H4 (cell line): ENCODE measurements at places on chromosomes 13 and 19. TPM values are rescaled to one million over a fixed set of nuclear protein-coding genes. Genes with fewer than 3 reads are reported as not detected.
A peak's percentile ranks its signal among the peaks of the same experiment; 100 is the strongest.

Gene TTC9B
- total RNA-seq = not detected in 2 replicates

- no peak for DNase-seq
These were observed 20.4 kb downstream of the RBM26 start for GRCh38 chr13:79385694-79386093.

- no peak for DNase-seq
These were observed 644.4 kb downstream of the PCDH9 start for GRCh38 chr13:66585669-66586203.

Gene NKPD1
- total RNA-seq = 0.19 TPM in 1 of 2 replicates, not detected in the other

- no peak for DNase-seq
These were observed 176.2 kb downstream of the RFC3 start for GRCh38 chr13:33994198-33994597.

GRCh38 chr13:92197669-92198068 is 799.2 kb downstream of the GPC5 start:
- no peak for DNase-seq

DNA sequence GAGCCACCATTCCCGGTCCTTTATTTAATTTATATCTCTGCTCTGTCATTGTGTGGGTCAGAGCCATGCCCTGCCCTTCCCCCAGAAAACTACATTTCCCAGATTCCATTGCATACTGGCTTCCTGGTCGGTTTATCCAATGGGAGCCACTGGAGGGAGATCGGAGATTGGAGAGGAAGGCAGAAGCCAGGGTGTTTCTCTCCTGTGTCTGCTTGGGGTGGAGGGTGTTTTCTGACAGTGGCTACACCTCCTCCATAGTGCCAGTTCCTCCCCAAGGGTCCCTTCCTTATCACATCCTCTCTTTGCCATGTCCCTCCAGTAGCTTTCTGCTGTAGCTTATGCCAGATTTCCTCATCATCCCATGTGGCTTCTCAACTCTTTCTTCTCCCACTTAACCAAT is 19.0 kb downstream of the OLFM2 start:
- peak; percentile 71 for DNase-seq

GRCh38 chr19:42422092-42422900 is 4.9 kb downstream of the LIPE start:
- DNase-seq = no peak

DNA sequence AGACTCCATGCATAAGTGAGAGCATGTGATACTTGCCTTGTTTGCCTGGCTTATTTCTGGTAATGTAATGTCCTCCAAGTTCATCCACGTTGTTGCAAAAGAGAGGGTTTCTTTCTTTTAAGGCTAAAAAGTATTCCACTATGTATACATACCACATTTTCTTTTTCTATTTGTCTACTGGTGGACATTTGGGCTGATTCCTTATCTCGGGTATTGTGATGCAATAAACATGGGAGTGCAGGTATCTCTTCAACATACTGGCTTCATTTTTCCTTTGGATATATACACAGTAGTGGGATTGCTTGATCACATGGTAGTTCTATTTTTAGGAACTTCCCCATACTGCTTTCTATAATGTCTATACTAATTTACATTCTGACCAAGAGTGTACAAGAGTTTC is 49.6 kb upstream of the EBPL start:
- no peak for DNase-seq

DNA sequence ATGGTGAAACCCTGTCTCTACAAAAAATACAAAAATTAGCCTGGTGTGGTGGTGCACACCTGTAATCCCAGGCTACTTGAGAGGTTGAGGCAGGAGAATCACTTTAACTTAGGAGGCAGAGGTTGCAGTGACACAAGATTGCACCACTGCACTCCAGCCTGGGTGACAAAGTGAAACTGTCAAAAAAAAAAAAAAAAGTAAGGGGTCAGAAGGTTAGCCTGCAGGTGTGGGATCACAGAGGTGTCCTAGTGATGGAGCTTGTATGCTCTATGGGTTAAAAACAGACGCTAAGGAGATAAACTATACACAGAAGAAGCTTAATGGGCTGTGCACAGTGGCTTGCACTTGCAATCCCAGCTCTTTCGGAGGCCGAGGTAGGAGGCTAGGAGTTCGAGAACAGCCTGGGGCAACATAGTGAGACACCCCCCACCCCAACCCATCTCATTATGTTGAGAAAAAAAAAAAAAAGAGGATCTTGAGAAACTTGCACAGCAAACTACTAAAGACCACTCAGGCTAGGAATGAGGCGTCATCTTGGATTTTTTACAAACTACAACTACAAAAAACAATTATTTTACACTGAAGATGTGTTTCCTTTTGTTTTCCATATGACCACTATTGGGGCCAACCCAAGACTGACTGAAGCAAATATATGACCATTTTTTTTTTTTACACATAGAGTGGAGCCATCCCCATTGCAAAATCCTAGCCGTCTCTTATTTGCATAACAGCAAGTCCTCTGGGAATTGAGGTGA is 7.9 kb downstream of the FOSB start:
- no peak for DNase-seq

Gene TMPRSS9
- 0.45 TPM in 1 of 2 replicates, not detected in the other for total RNA-seq

DNA sequence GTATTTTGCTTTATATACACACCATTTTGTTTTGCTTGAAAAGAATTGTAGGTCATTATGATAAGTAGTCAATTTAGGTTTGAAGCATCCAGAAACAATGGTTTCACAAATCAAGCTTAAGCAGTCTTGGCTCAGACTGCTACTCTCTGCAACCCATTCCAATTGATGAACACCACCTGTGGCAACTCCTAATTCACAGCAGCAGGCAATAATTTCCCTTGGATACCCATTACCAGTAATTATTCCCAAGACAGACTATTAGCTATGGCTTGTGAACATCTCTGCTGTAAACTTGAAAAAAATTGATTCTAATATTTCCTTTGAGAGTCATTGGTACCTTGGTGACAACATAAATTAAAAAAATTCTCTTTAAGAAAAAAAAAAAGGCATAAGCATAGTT is 299.3 kb upstream of the SLITRK6 start:
- no peak for DNase-seq

Gene ZNF575
- not detected in 2 replicates for total RNA-seq

GRCh38 chr13:20272588-20273171 is 40.6 kb upstream of the GJB6 start:
- no peak for DNase-seq

DNA sequence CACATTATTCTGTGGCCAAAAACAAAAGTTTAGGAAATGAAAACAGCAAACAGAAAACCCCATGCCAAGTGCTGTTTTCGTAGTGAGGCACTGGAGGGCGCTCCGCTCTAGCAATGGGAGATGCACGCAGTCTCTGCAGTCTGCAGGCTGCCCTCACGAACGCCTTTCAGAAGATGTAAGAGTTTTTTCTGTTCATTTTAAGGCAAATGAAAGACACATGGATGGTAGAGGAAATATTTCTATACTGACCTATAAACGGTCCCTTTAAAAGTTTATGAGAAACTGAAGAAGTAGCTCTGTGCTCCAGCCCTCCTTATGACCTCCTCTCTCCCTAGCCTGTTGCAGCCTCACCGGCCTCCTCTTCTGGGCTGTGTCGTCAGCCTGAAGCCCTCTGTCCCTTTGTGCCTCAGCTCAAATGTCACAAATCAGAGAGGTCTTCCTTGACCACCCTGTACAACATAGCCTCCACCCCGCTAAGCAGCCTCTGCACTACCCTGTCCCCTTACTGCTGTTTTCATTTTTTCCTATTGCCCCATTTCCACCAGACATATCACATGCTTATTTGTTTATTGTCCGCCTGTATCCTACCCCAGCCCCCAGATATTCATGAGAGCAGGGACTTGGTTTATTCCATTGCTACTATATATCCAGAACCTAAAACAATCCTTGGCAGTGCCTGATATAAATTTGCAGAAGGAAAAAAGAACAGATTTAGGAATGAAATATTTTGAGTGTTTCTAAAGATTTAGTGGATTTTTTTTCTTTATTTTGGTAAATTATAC is 116.4 kb downstream of the TM9SF2 start:
- DNase-seq = peak; percentile 7

GRCh38 chr13:105612541-105612940 is 922.9 kb downstream of the EFNB2 start:
- DNase-seq = no peak

DNA sequence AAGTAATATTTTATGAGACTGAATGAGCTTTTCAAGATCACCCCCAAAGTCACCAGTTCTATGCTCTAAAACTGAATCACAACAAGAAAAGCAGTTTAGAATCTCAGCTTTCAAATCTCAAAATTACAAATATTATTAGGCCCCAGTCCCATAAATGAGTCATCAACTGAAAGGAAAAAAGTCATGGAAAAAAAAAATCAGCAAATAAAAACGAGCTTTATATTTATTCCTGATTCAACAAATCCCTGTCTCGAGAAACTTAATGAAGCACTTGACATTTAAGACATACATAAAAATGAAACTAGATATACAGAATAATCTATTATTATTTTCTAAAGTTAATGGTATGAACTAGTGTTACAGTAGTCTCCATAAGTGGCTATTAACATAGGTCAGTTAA is 203.0 kb downstream of the DIAPH3 start:
- DNase-seq = no peak

DNA sequence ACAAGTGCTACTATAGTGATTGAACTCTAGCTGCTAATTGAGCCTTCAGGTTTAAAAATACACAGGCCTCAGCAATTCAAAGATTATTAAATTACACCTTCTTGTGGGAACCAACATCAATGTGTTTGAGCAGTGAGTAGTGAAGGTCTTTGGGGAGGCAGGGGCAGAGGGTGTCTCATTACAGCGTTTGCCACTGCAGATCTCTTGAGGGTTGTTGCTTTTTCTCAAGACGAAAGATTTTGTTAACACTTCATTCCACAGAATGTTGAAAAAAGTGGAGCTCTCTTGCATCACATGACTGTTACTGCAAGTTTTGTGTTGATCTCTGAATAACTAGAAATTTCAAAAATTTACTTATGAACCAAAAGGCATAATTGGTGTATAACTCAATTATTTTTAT is 253.6 kb downstream of the ATP8A2 start:
- DNase-seq = no peak

GRCh38 chr19:4702764-4703163 is 20.9 kb downstream of the DPP9 start:
- no peak for DNase-seq

DNA sequence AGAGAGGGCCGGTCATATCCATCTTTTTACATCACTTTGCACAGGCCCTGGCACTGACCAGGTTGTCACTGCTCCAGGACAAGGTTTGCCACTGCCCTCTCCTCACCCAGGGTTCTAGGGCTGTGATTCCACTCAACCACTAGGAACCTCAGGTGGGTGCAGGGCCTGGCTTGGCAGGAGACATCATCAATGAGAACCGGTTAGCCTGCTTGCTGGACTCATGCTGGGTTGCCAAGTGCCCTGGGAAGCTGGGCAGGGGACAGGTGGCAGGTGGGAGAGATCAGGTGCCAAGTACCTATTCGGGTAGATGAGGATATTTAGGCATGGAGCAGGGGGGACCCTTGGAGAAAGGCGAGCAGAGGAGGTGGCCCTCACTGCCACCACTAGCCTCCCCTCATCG is 4.2 kb upstream of the CERS4 start:
- DNase-seq = no peak

Gene DCLK1
- 0.97 and 2.9 TPM in 2 replicates for total RNA-seq

Gene SELENOV
- not detected in 2 replicates for total RNA-seq

- no peak for DNase-seq
These were observed 20.8 kb downstream of the ZSCAN5C start for GRCh38 chr19:56222901-56223300.

Gene WDR88
- total RNA-seq = not detected in 2 replicates

Gene ZNF880
- total RNA-seq = 0.50 and 1.0 TPM in 2 replicates

Gene MCEMP1
- not detected in 2 replicates for total RNA-seq

Gene ZNF154
- total RNA-seq = not detected in 2 replicates

GRCh38 chr19:49119411-49120324 is at the start of gene PPFIA3:
PPFIA3 (plus strand) TSS chr19:49119544; CDS start chr19:49127874, 8,330 bp downstream.
- DNase-seq = peak; percentile 52

- DNase-seq = no peak
These were observed 66.0 kb downstream of the PCCA start for GRCh38 chr13:100154842-100155416.

- DNase-seq = no peak
These were observed 6.4 kb downstream of the MYO9B start for GRCh38 chr19:17081672-17082630.

Gene CGB8
- total RNA-seq = 1.5 TPM in 1 of 2 replicates, not detected in the other

- no peak for DNase-seq
These were observed 12.8 kb downstream of the MOB3A start for GRCh38 chr19:2083174-2083854.
